Hematopoietic multipotent progenitor cell (in vitro differentiated cells): ENCODE measurements at places on chromosomes 11 and 22. TPM values are rescaled to one million over a fixed set of nuclear protein-coding genes. Genes with fewer than 3 reads are reported as not detected.

- DNase-seq: peak; percentile 69
Observed at GRCh38 chr11:70650075-70650909, 252.0 kb downstream of the CTTN start.

GRCh38 chr22:49233507-49234100, 594.1 kb downstream of the BRD1 start:
- DNase-seq: no peak

DNA sequence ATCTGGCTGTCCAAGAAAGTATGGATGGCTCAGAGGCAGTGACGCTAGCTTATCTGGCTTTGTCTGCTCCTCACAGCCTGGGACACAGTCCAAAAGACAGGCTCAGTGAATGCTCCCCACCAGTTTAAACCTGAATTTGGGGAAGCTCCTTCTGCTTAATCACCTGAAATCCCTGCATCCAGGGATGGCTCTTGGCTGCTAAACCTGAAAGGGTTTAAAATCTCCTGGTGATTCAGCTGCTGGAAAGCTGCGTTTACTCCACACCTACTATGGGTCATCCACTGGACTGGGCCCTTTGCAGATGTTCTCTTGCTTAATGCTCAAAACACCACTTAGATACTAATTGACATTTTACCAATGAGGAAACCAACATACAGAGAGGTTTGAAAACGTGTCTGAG, 302.0 kb upstream of the NARS2 start:
- no peak for DNase-seq

SLC25A18 gene
- total RNA-seq: not detected

DNA sequence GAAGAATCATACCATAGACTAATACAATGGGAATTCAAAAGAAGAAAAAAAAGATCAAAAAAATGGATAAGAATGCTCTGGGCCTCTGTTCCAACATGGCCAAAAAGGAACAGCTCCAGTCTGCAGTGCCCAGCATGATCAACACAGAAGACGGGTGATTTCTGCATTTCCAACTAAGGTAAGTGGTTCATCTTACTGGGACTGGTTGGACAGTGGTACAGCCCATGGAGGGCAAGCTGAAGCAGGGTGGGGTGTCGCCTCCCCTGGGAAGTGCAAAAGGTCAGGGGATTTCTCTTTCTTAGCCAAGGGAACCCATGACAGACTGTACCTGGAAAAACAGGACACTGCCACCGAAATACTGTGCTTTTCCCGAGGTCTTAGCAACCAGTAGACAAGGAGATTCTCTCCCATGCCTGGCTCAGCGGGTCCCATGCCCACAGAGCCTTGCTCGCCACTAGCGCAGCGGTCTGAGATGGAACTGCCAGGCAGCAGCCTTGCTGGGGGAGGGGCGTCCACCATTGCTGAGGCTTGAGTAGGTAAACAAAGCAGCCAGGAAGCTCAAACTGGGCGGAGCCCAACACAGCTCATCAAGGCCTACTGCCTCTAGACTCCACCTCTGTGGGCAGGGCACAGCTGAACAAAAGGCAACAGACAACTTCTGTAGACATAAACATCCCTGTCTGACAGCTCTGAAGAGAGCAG, 428.4 kb downstream of the MN1 start:
- no peak for DNase-seq

DNA sequence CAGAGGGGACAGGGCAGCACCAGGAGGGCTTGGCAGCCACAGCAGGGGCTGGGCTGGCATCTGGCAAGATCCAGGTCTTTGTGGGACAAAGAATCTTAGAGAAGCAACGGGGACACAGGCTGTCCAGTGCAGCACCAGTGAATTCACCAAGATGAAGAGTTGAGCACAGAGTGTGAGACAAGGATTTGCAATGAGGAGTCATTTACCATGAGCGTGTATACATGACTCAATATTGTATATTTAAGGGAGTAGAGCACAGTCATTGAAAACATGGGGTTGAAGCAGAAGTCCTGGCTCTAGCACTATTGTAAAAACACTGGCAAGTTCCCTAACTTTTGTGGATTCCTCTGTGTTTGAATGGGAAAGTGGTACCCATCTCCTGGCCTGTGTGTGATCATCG, 3.5 kb downstream of the APOL1 start:
- no peak for DNase-seq

- no peak for DNase-seq
Observed at GRCh38 chr11:79212741-79213190, 228.1 kb downstream of the TENM4 start.
